Motor neuron (in vitro differentiated cells): ENCODE measurements at places on chromosomes 7 and 10. TPM values are rescaled to one million over a fixed set of nuclear protein-coding genes. Genes with fewer than 3 reads are reported as not detected.

DNA sequence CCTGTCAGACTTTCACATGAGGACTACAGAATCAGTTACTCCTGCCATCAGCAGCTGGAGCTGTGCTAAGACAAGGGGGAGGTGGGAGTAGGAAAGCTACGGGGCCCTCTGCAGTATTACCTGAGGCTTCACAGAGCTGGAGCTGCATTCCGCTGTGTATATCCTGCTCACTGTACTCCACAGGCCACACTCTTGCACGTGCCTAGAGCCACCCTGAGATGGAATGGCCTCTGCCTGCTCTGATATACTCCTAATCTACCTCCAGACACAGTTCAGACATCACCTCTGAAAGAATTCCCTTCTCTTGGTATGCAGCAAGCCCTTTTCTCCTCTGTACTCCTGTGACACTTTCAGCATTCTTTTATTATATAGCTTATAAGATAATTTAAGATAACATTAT lies 34.8 kb downstream of the TRDMT1 start:
- ATAC-seq, result no peak

PIK3CG gene
- 0.06 TPM in 1 of 2 replicates, not detected in the other for total RNA-seq

DNA sequence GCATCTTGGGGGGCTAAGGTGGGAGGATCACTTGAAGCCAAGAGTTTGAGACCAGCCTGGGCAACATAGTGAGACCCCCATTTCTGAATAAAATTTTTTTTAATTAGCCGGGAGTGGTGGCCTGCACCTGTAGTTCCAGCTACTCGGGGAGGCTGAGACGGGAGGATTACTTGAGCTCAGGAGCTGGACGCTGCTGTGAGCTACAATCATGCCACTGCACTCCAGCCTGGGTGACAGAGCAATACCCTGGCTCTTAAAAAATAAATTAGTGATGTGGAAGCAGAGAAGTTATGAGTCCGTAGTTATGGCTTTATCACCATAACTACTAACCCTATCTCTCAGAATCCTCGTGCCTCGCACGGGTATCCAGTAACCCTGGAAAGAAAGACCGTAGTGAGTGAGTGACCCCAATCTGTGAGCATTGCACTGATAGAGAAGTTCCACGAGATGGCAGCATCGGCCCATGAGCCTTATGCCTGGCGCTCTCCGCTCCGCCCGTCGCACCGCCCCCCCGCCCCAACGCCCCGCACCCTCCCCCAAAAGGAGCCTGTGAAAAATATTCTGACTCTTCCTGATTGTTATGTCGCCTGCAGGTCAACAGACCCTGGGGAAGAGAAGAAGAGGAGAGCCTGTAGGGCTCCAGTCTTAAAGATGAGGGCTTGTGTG lies 4.9 kb upstream of the SLC29A3 start:
- ATAC-seq, result peak; percentile 60

GRCh38 chr7:98870121-98870651 lies 372 bp upstream of the TMEM130 start:
- ATAC-seq, result peak; percentile 84

DNA sequence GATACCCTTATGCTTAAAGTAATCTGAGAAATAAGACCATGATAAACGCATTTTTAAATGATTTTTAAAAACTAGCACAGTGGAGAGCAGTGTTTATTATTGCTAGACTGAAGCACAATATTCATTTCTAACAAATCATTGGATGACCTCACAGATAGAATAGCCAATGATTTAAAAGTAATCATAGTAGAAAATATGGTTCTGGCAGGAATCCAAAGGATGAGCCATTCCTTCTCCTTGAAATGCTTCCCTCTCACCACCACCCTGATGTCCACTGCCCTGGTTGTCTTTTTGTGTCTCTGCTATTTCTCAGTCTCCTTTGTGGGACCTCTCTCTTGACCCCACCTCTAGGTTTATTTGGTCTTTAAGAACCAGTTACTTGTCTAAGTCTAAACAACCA lies 64.9 kb downstream of the PRKG1 start:
- ATAC-seq, result peak; percentile 66

MXI1 gene
- total RNA-seq, result 47.9 and 48.9 TPM in 2 replicates

CDH23 gene
- 3.2 and 3.7 TPM in 2 replicates for total RNA-seq

DNA sequence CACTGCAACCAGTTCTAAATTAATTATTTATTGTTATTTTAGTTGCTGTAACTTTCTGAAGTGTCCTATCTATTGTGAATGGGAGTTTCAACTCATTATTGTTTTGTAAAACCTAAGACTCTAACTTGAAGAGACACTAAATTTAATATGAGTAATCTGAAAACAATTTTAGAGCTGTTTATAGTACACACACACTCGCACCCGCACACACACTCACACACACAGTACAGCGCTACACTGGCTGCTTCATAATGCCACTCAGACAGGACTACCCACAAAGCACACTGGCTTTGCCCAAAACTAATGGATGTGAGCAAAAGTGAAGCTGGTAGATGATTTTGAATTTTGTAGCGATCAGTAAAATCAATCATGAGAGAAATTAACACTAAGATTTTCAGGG lies 238.9 kb upstream of the ETV1 start:
- ATAC-seq, result no peak

CAV2 gene
- total RNA-seq, result 2.3 TPM in 2 replicates

DNA sequence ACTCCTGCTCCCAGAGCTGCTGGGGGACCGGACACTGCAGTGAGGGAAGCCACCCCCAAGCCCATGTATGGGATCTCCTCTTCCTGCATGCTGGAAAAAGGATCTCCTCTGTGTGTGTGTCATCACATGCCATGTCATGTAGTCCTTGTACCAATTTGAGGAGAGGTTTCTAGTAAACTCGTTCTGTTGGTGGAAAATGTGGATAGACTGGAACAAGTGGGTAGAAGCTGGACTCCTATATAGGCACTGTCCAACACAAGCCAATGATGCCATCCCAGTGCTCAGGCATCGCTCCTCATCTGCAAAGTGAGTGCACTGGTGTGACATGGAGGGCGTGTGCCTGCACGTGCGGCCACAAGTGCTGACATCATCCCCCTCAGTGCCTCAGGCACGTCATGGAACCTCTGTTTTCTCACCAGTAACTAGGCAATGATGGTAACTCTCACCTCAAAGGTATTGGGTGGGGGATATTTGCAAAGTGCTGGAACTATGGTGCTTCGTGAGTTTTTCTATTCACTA lies 19.3 kb downstream of the MYO1G start:
- peak; percentile 22 for ATAC-seq

DNA sequence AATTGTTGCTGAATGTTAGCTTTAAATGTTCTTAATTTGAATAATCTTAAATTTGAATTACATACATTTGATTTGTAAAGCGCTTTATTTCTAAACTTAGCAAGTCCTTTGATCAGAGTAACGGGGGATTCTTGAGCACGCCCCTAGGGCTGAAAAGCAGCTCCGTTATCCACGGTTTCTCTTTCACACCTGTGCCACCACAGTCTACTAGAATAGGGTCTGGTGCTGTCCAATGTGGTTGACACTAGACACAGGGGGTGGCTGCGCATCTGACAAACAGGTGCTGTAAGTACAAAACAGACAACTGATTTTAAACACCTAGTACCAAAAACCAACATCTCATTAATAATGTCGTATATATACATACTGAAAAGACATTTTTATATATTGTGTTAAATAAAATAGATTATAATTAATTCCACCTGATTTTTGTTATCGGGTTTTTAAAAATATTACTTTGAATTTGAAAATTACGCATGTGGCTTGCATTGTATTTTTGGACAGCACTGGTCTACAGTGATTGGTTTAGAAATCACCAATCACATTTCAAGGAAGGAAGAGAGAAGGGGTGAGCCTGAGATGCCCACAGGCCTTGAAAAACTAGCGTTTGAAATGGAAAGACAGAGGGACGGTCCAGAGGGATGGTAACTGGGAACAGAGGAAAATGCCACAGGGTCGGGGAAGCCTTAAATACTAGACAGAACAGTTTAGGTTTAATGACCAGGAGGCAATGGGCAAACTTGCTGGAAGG lies 7.3 kb downstream of the SEPHS1 start:
- no peak for ATAC-seq

MYH16 gene
- 0.13 TPM in 1 of 2 replicates, not detected in the other for total RNA-seq
